HFFc6 (cell line): ENCODE measurements at places on chromosomes 7 and 10.

DNA sequence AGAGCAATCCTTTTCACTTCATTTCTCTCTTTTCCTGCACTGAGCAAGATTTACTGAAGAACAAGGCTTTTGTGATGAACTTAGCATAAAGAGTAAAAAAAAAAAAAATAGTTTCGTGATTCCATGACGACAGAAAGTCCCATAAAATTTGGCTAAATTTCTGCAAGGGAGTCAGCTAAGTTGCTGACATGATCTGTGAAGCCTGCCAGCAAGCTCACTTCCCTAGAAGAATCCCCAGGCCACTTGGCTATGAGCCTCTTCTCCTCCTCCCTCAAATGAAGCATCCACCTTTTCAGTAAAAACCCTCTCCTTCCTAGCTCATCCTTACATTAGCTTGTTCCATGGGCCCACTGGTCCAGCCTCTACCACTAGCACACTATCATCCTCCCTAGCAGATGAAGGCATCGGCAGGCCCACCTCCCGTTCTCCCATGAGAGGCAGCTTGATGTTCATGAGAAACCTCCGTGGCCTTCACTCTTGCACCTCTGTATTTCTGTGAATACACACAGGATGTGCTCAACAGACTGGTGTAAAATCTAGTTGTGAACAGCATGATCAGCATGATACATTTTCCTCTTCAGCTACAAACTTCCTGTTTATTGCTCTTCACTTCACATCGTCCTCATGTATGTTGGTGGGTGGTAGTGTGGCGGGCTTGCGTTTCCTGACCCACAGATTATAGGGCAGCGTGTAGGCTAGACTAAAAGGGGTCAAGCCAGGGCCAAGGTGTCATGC is 30.9 kb downstream of the GIMAP8 start:
- H3K4me1 ChIP-seq, result no peaks in the 10 kb centered on the region
- peaks cover 11% of the 10 kb centered on the region for H3K36me3 ChIP-seq
- H3K27me3 ChIP-seq, result no peaks in the 10 kb centered on the region
- no peak for DNase-seq

- H3K27ac ChIP-seq, result no peak overlapping the region
- DNase-seq, result no peak
- no peaks in the 10 kb centered on the region for H3K36me3 ChIP-seq
- H3K4me1 ChIP-seq, result no peaks in the 10 kb centered on the region
These were observed 233.5 kb upstream of the HDAC9 start for GRCh38 chr7:18262058-18262457.

- peaks cover 5% of the 10 kb centered on the region; the same call in 1 of the 2 replicates for H3K27me3 ChIP-seq
- H3K36me3 ChIP-seq, result no peaks in the 10 kb centered on the region
- peak overlapping the region; percentile 100 for H3K27ac ChIP-seq
- peak overlapping the region; percentile 99 for H3K4me3 ChIP-seq
These were observed 774 bp downstream of the SEM1 start for GRCh38 chr7:96708872-96709271.

GRCh38 chr7:140539461-140539860 is 60.2 kb upstream of the MKRN1 start:
- H3K27me3 ChIP-seq, result peaks cover 6% of the 10 kb centered on the region
- no peak for DNase-seq
- no peak overlapping the region for H3K27ac ChIP-seq
- no peaks in the 10 kb centered on the region for H3K36me3 ChIP-seq

GRCh38 chr10:52677086-52677485 is 95.5 kb downstream of the MBL2 start:
- no peak overlapping the region for H3K27ac ChIP-seq
- no peak overlapping the region for H3K4me3 ChIP-seq
- no peaks in the 10 kb centered on the region; the same call in 1 of the 2 replicates for H3K27me3 ChIP-seq
- peaks cover 17% of the 10 kb centered on the region for H3K4me1 ChIP-seq
- no peaks in the 10 kb centered on the region for H3K36me3 ChIP-seq

DNA sequence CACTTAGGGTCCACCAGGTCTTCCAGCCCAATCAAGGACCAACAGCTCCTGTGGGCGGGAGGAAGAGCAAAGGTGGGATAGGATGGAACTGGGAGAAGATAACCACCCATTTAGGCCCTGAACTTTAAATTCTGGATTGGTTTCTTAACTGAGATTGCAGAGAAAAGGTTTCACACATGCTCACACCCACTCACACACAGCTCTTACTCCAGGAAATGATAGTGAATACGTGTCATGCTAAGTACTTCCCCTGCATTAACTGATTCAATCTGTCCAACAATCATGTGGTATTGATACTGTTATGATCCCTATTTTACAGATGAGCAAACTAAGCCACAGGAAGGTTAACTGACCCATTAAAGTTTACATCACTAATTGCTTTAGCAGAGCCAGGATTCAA is 4.6 kb upstream of the CYP3A4 start:
- peaks cover 31% of the 10 kb centered on the region for H3K4me1 ChIP-seq
- H3K27me3 ChIP-seq, result peaks cover 18% of the 10 kb centered on the region
- no peaks in the 10 kb centered on the region for H3K36me3 ChIP-seq
- H3K4me3 ChIP-seq, result no peak overlapping the region
